Right atrium auricular region (tissue), 2 donors: ENCODE measurements at places on chromosomes 7 and 10.

GRCh38 chr10:43000021-43000411, 76.9 kb upstream of the RET start:
- DNase-seq: no peak

DNA sequence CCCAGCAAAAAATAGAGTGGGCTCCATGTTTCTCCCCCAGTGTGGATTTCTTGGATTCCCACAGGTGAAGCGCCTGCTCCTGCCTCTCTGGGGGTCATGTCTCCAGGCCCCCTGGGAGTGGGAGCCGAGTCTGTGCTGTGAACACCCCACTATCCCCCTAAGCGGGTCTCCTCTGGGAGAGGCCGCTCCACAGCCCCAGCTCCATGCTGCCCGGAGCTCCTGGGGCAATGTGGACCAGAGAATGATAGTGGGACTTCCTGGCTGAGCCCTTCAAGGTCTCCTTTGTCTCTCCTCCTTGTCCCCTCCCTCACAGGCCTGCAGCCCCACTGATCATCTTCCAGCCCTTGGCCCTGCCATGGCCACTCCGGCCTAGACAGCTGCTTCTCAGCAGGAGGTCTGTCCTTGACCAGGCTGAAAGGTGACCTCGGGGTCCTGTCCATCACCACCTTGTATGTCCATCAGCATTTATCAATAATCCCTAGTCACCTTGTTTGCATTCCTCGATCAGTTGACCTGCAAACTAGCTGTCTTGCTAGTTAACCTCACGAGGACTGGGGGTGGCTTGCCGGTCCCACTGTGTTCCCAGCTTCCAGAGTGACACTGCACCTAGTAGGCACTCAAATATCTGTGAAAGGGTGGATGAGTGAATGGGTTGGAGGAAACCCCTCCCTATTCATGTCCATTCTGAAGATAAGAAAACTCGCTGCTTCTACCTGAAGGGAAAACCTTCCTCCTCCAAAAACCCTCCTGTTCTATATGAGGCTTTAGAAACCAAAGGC, 776 bp upstream of the CALML3 start:
- DNase-seq: no peak

DNA sequence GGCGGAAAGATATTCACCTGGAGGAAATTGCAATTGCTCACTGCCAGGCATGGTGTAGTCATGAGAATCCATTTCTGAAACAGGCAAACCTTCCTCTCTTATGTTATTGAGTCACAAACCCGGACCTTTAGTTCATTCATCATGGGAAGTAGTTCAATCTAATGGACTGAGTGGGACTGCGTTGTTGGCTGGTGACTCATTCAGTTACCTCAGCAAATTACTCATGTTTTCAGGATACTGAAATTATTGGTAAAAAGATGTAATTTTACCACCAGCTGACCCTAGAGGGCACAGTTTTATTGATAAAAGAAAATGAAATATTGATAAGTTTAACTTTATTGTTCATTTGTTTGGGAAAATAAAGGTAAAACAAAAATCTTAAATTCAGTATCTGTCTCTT, 1194.4 kb upstream of the SORCS1 start:
- DNase-seq: no peak

GRCh38 chr7:132783824-132784223, 207.6 kb upstream of the PLXNA4 start:
- no peak for DNase-seq

DNA sequence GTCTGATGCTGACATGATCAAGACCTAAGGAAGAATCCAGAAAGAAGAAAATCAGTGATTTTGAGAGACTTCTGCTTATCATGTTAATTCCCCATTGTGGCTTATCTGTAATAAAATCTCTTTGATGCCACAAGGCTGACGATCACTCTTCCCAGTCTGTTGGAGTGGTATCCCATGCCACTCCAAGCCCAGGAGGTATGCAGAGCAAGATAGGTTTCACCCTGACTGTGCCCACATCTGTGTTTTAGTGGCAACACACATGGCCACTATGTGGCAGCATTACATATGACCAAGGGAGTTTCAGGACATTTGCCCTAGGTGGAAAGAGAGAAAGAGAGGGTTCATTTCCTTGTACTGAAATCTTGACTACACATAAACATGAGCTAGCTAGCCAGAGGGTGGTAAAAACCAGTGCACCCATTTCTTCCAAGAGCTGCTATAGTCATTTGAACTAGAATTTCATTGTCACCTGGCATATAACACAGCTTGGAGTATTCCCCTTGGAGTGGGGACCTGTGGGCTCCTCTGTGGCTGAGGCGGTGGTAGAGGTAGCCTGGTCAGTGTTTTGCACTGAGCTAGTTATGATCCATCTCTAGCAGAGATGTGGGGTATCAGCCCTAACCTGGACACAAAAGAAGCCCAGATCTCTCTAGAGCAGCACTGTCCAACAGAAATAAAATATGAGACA, 20.8 kb downstream of the LAMB4 start:
- DNase-seq: no peak

DNA sequence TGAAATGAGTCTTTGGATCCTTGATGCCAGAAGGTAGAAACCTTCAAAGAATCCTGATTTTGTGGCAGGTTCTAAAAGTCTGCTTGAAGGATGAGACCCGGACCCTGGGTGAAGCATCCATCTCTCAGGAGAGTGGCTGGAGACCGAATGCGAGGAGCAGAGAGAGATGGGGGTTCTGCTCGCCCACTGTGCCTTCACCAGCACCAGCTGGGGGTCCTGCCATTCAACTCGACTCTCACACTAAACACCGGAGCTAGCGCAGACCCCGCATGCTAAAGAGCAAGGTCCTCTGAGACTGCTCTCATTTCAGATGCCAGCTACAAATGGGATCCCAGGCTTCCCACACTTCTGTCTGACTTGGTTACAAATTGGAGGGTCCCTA, 218.4 kb downstream of the GLRX3 start:
- no peak for DNase-seq

- DNase-seq: no peak
Measured at GRCh38 chr7:120353171-120353570, 80.2 kb downstream of the KCND2 start.

GRCh38 chr7:121428855-121429489, 32.9 kb upstream of the FAM3C start:
- no peak for DNase-seq

DNA sequence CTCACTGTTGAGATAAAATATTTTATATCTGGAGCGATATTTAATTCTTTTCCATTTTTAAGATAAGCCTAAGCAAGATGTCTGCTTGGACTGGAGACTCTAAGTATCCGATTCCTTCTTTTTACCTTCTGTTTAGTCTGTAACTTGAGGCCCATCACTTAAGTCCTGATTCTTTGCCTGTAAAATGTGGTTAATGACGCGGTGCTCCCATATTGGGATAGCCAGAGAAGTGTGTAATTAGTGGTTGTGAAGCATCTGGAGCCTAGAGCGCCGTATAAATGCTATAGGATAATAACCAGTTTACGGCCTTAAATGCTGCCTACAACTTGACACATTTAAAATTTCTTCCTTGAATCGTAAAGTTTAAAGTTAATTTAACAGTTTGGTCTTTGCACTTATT, 132.9 kb downstream of the CHN2 start:
- no peak for DNase-seq

DNA sequence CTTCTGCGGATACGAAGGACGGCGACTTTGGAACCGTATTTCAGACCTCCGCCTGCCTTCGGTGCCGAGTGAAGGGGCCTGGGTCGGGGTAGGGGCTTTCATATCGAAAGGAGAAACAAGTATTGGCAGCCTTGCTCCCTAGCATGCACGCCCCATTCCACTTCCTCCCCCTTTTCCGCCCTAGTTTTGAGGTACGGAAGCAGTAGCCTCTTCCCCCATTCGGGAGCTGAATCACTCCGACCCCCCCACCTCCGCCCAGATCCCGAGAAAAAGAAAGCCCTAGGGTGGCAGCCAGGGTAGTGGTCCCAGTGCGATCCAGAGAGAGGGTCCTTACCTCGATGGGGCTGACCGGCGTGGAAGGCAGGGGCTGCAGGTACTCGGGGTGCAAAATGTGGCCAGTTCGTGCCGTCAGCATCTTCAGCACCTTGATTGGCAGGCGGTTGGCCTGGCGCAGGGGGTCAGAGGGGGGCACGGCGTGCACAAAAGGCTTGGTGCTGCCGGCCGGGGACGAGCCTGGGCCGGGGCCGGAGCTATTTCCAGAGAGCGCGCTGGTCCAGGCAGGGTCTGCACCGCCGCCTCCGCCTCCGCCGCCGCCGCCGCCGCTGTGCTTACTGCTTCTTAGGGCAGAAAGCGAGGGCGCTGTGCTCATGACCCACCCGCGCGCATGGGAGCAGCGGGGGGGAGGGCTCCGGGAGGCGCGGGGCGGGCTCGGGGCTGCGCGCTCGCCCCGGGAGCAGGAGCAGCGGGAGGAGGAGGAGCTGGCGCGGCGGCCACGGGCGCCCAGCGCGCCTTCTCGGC, 594 bp downstream of the ZNF503 start:
- DNase-seq: peak; percentile 65

DNA sequence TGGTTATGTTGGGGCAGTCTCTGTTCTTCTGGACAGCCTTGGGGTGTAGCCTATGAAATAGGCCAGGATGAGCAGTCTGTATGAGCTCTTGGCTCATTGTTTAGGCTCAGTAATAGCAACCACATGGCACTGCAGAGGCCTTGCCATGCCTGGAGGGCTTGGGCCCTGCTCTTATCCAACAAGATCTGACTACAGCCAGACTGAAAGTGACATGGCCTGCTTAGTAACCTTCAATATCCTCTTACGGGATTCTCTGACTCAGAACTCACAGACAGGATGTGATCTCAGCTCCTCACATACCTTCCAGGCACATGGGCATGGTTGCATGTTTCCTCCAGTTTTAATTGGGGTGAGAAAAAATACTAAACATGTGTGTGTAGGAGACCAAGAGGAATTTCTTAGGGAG, 289.3 kb downstream of the PTEN start:
- DNase-seq: no peak

DNA sequence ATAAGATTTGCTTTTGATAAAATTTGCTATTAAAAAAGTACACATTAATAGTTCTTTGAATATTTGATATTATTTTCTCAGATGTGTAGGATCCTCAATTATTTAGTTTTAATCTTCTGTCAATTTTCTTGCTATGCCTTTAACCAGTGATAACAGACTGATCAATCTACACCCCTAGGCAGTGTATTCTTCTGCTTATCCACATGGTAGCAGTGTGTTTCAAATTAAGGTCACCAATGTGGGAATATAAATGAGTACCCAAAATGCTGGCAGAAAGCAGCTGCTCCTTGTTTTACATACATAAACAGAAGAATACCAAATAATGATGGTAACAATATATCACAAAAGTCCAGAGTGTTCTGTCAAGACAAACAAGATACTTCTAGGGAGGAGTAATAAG, 87.0 kb downstream of the SKAP2 start:
- DNase-seq: no peak

GRCh38 chr7:75050501-75050900, 23.1 kb downstream of the RCC1L start:
- no peak for DNase-seq

DNA sequence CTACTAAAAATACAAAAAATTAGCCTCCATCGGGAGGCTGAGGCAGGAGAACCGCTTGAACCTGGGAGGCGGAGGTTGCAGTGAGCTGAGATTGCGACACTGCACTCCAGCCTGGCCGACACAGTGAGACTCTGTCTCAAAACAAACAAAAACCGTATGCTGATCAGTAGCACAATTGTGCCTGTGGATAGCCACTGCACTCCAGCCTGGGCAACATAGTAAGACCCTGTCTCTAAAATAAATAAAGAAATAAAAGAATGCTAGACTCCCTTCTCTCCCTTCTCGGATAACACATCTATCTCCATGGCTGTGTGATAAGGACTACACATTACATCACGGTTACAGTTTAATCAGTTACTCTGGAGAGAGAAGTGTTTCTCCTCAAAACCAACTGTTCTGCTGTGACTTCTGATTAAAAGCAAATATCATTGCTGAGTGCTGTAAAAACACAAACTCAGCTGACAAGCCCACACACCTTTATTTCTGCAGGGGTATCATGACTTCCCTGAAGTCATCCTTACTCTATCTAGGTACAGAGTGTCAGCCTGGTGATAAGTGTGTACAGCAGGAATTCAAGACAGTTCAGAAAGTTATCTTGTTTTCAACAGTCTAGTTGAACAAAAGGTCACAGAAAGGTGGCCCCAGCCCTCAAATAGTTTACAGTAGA, 5.3 kb upstream of the ARHGAP19 start:
- DNase-seq: no peak

DNA sequence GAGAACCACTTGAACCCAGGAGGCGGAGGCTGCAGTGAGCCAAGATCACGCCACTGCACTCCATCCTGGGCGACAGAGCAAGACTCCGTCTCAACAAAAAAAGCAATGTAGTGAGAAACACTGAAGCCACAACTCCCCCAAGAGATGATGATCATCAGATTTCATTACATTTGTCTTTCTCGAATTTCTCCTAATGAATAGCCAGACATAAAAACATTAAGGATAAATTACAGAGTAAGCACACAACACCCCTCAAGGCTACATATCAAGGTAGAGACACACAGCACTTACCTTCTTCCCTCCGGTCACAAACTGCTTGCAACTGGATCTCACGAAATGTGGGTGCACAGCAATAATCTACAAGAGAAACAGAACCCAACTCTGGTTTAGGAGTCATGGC, 91.5 kb downstream of the VPS41 start:
- DNase-seq: no peak
